Osteocyte (in vitro differentiated cells): ENCODE measurements at places on chromosomes 5 and 9. TPM values are rescaled to one million over a fixed set of nuclear protein-coding genes. Genes with fewer than 3 reads are reported as not detected.

DNA sequence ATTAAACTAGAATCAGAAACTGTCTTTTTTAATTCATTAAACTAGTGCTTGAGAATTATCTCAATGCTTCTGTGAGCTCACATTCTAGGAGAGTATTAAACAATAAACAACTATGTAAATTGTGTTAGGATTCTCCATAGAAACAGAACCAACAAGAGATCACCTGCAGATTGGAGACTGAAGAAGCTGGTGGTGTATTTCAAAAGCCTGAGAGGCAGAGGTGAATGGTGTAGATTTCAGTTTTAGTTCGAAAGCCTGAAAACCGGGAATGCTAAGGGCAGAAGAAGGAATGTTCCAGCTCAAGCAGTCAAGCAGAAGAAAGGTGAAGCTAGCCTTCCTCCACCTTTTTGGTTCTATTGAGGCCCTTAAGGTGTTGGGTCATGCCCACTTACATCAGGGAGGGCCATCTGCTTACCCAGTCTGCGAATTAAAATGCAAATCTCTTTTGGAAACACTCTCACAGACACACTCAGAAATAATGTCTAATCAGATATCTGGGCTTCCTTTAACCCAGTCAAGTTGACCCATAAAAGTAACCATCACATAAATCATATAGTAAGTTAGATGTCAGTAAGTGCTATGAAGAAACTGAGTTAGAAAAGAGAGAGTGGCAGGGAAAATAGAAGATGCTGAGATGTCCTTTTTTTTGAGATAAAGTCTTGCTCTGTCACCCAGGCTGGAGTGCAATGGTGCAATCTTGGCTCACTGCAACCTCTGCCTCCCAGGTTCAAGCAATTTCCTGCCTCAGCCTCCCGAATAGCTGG is 291.5 kb downstream of the ARRDC3 start:
- H3K4me1 ChIP-seq: no peaks in the 10 kb centered on the region
- H3K27me3 ChIP-seq: peaks cover 10% of the 10 kb centered on the region
- no peak overlapping the region for H3K4me3 ChIP-seq
- H3K36me3 ChIP-seq: no peaks in the 10 kb centered on the region

PTPRD gene
- total RNA-seq: 4.4 and 5.4 TPM in 2 replicates

DNA sequence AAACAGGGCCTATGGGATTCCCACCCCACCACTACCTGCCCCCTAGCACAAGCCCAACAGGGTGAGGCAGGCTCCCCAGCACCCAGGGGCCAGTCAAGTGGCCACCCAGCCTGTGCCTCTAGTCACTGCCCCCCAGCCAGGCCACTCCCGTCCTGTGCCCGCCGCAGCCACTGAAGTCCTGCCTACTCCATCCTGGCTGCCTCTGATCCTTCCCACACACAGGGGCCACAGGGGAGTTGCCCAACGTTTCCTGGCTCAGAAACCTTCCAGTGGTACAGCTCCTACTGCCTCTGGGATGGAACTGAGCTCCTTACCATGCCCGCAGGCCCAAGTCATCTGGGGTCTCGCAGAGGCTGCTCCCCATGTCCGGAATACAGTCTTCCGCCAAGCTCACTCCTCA is 70.2 kb upstream of the STXBP1 start:
- H3K4me3 ChIP-seq: no peak overlapping the region
- no peak for DNase-seq
- H3K27ac ChIP-seq: peak overlapping the region; percentile 88
- H3K36me3 ChIP-seq: peaks cover 3% of the 10 kb centered on the region
- H3K4me1 ChIP-seq: peaks cover 92% of the 10 kb centered on the region

- no peak overlapping the region for H3K4me3 ChIP-seq
- H3K36me3 ChIP-seq: no peaks in the 10 kb centered on the region
- no peak for DNase-seq
- H3K27ac ChIP-seq: no peak overlapping the region
- peaks cover 83% of the 10 kb centered on the region for H3K27me3 ChIP-seq
These were observed 3.5 kb downstream of the HEMGN start for GRCh38 chr9:97934321-97935115.
